ENCODE measurements at places on chromosomes 16 and 17. TPM values are rescaled to one million over a fixed set of nuclear protein-coding genes. Genes with fewer than 3 reads are reported as not detected.
A peak's percentile ranks its signal among the peaks of the same experiment; 100 is the strongest.

- H3K27me3 ChIP-seq: peaks cover 16% of the 10 kb centered on the region
- no peak overlapping the region for H3K4me3 ChIP-seq
- no peaks in the 10 kb centered on the region for H3K36me3 ChIP-seq
- H3K4me1 ChIP-seq: peaks cover 6% of the 10 kb centered on the region
- no peak for DNase-seq
Observed at GRCh38 chr17:44575403-44575802, 18.1 kb downstream of the FZD2 start.

DNA sequence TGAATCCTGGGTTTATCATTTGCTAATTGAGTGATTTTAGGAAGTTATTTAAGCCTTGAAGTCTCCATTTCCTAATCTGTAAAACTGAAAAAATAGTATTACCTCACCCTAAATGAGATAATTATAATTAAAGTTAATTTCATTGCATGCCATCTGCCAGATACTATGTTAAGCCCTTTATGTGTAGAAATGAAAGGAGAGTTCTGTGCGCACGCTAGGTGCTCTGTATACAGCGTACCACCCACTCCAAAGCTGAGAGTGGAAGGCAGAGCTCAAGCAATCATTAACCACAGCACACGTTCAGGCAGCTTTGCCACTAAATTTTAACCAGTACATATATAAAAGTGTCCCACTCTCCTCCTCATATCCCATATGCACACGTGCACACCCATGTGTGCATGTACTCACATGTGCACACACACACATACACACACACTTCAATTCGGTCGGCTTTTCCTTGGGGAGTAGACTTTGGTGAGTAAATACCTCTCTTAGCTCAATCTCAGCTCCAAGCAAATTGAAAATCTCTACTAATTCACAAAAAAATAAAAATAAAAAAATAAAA lies 204.8 kb downstream of the GRIN2A start:
- peaks cover 14% of the 10 kb centered on the region for H3K27me3 ChIP-seq
- no peaks in the 10 kb centered on the region for H3K4me1 ChIP-seq
- H3K27ac ChIP-seq: no peak overlapping the region

DNA sequence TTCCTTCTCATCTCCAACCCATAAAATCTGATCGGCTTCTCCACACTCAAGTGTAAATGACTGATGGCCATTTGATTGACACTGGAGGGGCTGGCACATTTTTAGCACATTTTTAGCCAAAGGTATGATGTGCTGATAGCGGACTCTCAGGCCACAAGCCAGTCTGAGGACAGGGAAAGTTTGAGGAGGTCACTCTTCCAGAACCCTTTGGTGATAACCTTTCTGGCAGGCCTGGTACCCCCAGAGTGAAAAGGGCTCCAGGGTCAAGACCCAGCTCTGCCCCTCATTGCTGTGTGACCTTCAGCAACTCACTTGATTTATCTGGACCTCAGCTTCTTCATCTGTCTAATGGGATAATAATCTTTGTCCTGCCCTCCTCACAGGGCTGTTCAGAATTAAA lies 1.7 kb upstream of the NLRC5 start:
- H3K27ac ChIP-seq: no peak overlapping the region
- H3K36me3 ChIP-seq: no peaks in the 10 kb centered on the region
- no peaks in the 10 kb centered on the region for H3K4me1 ChIP-seq
- H3K27me3 ChIP-seq: peaks cover 63% of the 10 kb centered on the region
- no peak overlapping the region for H3K4me3 ChIP-seq

- H3K36me3 ChIP-seq: peaks cover 53% of the 10 kb centered on the region
- no peaks in the 10 kb centered on the region for H3K27me3 ChIP-seq
- H3K27ac ChIP-seq: no peak overlapping the region
Observed at GRCh38 chr16:22337849-22338635, 36.4 kb downstream of the CDR2 start.

GRCh38 chr17:20143740-20144139 lies 134.6 kb downstream of the SPECC1 start:
- peaks cover 9% of the 10 kb centered on the region for H3K4me1 ChIP-seq
- H3K27me3 ChIP-seq: peaks cover 4% of the 10 kb centered on the region
- H3K36me3 ChIP-seq: no peaks in the 10 kb centered on the region
- no peak for DNase-seq

- H3K27ac ChIP-seq: no peak overlapping the region
- peaks cover 1% of the 10 kb centered on the region for H3K4me1 ChIP-seq
- H3K36me3 ChIP-seq: no peaks in the 10 kb centered on the region
- DNase-seq: no peak
Observed at GRCh38 chr17:30964876-30965275, 6.0 kb upstream of the RNF135 start.

DNA sequence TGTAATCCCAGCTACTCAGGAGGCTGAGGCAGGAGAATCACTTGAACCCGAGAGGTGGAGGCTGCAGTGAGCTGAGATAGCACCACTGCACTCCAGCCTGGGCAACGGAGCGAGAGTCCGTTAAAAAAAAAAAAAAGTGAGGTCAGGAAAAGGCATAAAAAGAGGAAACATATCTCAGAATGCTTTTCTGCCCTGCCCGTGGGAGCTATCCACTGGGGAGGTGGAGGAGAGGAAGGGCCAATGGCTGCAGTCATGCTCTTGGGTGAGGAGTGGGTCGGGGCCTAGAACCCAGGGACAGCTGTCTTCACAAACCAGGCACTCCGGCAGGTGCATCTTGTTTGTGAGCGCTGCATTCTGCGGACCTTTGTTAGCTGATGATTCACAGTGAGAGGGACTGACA lies 60.0 kb upstream of the CDC42EP4 start:
- DNase-seq: no peak
- H3K4me3 ChIP-seq: no peak overlapping the region
- H3K4me1 ChIP-seq: peaks cover 3% of the 10 kb centered on the region
- H3K36me3 ChIP-seq: no peaks in the 10 kb centered on the region
- H3K27me3 ChIP-seq: no peaks in the 10 kb centered on the region

GRCh38 chr17:9566067-9566466 lies 9.6 kb downstream of the STX8 start:
- H3K27ac ChIP-seq: no peak overlapping the region
- no peak overlapping the region for H3K4me3 ChIP-seq
- H3K36me3 ChIP-seq: peaks cover 27% of the 10 kb centered on the region
- DNase-seq: no peak

DNA sequence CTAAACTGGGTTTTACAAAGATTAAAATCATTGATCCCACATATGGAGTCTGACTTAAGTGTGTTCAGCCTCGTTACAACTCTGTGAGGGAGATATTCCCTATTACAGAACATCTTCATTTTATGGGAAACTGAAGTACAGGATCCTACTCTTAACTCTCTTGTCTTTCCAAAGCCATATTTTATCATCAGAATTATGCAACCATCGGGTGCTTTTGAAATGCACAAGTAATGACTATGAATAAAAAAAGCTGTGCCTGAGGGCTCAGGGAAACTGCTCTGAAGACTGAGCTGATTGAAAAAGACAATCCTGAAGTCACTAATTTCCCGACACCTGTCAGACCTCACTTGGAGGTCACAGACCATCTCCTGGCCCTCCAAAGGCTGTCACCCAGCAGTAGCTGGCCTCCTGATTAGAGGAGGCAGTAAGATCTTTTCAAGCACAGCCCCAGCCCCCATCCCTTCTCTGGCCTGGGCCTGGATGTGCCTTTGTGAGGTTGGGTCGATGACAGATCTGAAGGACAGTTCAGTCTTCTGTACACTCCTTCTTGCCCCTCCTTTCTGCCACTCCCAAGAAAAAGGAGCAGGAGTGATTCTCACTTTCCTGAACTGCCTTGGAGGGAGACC lies 5.6 kb downstream of the AKAP1 start:
- no peak overlapping the region for H3K4me3 ChIP-seq
- H3K36me3 ChIP-seq: peaks cover 4% of the 10 kb centered on the region
- no peak for DNase-seq
- peaks cover 35% of the 10 kb centered on the region for H3K4me1 ChIP-seq
- no peaks in the 10 kb centered on the region for H3K27me3 ChIP-seq

- H3K36me3 ChIP-seq: peaks cover 18% of the 10 kb centered on the region
- peak overlapping the region; percentile 76 for H3K4me3 ChIP-seq
- peaks cover 77% of the 10 kb centered on the region for H3K4me1 ChIP-seq
- no peaks in the 10 kb centered on the region for H3K27me3 ChIP-seq
- DNase-seq: no peak
Observed at GRCh38 chr16:89322321-89323119, 105.0 kb downstream of the ZNF778 start.

- H3K27ac ChIP-seq: no peak overlapping the region
- H3K4me1 ChIP-seq: no peaks in the 10 kb centered on the region
- no peaks in the 10 kb centered on the region for H3K27me3 ChIP-seq
- no peak for DNase-seq
- no peaks in the 10 kb centered on the region for H3K36me3 ChIP-seq
Observed at GRCh38 chr17:58560511-58560910, 46.1 kb upstream of the MTMR4 start.

GRCh38 chr17:68034452-68034776 lies 1.1 kb upstream of the KPNA2 start:
- no peak for DNase-seq
- H3K4me3 ChIP-seq: peak overlapping the region; percentile 16
- no peaks in the 10 kb centered on the region for H3K27me3 ChIP-seq
- no peak overlapping the region for H3K27ac ChIP-seq

DNA sequence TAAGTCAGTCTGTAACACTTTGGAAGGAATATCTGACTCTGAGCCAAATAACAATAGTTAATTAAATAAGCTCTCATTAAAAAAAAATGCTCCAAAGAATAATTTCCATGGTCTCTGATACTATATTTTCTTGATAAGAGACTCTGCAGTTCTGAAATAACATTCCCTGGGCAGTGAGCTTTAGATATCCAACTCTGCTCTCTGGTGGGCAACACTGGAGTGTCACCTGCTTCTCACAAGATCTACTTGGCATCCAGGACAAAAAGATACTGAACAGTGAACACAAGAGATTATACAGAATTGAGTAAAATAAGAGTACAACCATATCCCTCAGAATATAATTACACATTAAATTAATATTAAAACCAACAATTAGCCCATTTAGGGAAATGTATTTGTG lies 13.7 kb downstream of the BLMH start:
- H3K4me3 ChIP-seq: no peak overlapping the region
- H3K36me3 ChIP-seq: peaks cover 13% of the 10 kb centered on the region
- no peak overlapping the region for H3K27ac ChIP-seq
- DNase-seq: no peak

DNA sequence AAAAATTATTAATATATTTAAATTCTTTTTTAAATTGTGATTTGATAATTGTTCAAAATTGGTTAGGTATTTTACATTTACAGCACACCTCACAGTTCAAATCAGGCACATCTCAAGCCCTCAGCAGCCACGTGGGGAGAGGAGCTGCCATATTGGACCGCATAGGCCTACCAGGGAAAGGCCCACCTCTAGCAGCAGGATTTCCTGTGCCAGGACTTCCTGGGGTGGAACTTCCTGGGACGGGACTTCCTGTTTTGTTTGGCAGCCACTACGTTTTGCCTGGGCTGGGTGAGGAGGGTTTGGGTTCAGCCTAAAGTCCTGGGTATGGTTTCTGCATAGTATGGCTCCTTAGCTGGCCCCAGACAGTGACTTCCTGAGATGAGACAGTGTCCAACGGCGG lies 298.5 kb upstream of the FOXF1 start:
- H3K36me3 ChIP-seq: no peaks in the 10 kb centered on the region
- H3K27me3 ChIP-seq: peaks cover 35% of the 10 kb centered on the region
- no peak overlapping the region for H3K4me3 ChIP-seq
- DNase-seq: no peak

GRCh38 chr16:283033-283805 lies at the start of gene PDIA2:
PDIA2 (plus strand) TSS chr16:283164; CDS start chr16:283170, 6 bp downstream.
- peaks cover 16% of the 10 kb centered on the region for H3K27me3 ChIP-seq
- no peaks in the 10 kb centered on the region for H3K4me1 ChIP-seq
- no peak within 1 kb of the TSS for H3K27ac ChIP-seq
- DNase-seq: no peak

- no peak overlapping the region for H3K27ac ChIP-seq
- DNase-seq: no peak
- peaks cover 5% of the 10 kb centered on the region for H3K4me1 ChIP-seq
- no peaks in the 10 kb centered on the region for H3K27me3 ChIP-seq
Observed at GRCh38 chr17:2911035-2911754, 115.0 kb downstream of the RAP1GAP2 start.

DNA sequence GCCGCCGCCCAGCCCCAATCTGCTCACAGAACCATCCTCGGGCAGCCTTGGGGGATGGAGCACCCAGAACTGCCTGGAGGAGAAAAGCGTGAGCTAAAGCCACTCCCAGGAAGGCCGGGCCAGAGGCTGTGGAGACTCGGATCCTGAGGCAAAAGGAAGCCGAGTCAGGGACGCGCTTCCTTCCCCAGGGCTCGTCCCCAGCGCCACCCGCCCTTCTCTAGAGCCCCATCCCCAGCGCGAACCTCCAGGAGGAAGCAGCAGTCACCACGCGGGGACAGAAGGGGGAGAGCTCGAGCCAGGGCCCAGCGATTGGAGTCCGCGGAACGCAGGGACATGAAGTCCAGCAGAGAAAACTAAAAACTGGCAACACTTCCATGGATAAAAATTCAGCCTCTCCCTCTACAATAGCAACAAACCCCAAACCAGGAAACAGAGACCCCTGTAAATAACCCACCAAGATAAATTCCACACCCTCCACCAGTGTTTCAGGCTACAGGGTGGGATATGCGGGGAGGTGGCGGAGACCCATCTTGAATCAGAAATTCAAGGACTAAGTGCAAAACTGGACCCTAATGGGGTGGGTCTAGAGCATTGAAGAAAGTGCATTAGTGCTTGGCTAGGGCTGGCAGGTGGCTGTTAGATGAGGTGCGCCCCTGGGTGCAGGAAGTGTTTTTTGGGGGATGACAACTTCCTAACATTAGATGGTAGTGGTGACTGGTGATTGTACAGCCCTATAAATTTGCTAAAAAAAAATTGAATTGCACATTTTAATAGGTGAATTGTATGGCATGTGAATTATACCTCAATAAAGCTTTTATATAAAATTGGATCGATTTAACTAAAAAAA lies 116.1 kb upstream of the METRNL start:
- peak overlapping the region; percentile 65 for H3K4me3 ChIP-seq
- H3K27ac ChIP-seq: peak overlapping the region; percentile 60
- peak; percentile 79 for DNase-seq

DNA sequence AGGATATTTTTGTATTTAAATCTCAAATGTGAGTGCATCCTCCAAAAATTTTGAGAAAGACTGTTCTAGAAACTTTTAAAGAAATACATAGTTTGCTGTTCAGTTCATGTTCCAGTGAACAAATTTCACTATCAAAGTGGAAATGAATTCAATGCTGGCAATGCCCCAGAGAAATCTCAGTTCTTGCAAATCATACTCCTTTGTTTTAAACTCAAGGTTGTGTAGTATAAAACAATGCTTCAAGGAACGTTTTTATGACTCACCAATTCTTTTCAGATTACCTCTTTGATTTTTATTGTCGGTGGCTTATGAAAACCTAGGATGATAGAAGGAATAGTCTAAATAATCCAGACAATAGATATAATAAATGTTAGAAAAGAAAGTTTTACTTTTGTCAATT lies 17.6 kb downstream of the LPCAT2 start:
- H3K27ac ChIP-seq: no peak overlapping the region
- H3K36me3 ChIP-seq: peaks cover 11% of the 10 kb centered on the region
- H3K4me1 ChIP-seq: no peaks in the 10 kb centered on the region
- H3K27me3 ChIP-seq: no peaks in the 10 kb centered on the region
- DNase-seq: no peak

Gene TLCD2
- 4.3 TPM for total RNA-seq

Gene SYNGR3
- total RNA-seq: 2.5 TPM

Gene CNGB1
- total RNA-seq: 2.3 TPM

Gene ACSM3
- 22.6 TPM for total RNA-seq

Gene NAGLU
- 24.0 TPM for total RNA-seq

Gene TAC4
- not detected for total RNA-seq

Gene NBR1
- 65.9 TPM for total RNA-seq

Gene PRR15L
- 32.5 TPM for total RNA-seq

Gene ENDOV
- 38.9 TPM for total RNA-seq

Measured in type B pancreatic cell (in vitro differentiated cells).